ENCODE measurements at places on chromosomes 1 and 21.

GRCh38 chr1:28735961-28736449, 735 bp upstream of the YTHDF2 start:
- DNase-seq = no peak

- DNase-seq = peak; percentile 18
These were observed 25.6 kb downstream of the MIS18A start for GRCh38 chr21:32253215-32253641.

GRCh38 chr1:245245021-245245667, 90.4 kb downstream of the KIF26B start:
- no peak for DNase-seq

DNA sequence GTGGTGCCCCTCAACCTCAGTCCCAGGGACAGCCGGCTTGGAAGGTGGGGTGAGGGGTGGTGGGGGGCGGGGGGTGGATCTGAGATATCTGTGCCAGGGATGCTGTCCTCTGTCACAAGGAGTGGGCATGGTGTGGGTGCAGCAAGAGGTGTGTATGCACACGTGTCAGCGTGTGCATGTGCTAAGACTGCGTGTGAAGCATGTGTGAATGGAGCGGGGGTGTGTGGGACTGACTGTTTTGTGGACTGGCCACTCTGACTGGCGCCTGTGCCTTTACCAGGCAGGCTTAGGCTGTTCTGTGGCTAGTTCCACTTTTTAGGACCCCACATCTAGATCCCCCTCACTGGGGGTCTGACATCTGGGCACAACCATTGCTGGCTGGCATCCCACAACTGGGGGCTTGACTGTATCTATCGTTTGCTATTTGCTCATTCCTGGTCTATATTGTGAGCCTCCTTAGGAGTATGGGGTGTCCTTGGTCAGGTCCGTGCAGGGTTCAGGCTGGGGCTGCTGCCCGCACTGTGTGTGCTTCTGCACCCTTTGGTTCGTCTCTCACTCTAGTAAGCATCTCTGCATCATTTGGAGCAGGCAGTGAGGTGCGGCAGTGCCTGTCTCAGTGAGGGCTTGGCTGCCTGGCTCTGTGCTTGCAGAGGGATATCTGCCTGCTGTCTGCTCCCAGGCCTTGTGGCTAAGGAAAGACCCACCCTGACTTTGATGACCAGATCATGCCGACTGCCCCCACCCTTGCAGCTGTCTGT, 1.9 kb downstream of the AMPD2 start:
- no peak for DNase-seq

DNA sequence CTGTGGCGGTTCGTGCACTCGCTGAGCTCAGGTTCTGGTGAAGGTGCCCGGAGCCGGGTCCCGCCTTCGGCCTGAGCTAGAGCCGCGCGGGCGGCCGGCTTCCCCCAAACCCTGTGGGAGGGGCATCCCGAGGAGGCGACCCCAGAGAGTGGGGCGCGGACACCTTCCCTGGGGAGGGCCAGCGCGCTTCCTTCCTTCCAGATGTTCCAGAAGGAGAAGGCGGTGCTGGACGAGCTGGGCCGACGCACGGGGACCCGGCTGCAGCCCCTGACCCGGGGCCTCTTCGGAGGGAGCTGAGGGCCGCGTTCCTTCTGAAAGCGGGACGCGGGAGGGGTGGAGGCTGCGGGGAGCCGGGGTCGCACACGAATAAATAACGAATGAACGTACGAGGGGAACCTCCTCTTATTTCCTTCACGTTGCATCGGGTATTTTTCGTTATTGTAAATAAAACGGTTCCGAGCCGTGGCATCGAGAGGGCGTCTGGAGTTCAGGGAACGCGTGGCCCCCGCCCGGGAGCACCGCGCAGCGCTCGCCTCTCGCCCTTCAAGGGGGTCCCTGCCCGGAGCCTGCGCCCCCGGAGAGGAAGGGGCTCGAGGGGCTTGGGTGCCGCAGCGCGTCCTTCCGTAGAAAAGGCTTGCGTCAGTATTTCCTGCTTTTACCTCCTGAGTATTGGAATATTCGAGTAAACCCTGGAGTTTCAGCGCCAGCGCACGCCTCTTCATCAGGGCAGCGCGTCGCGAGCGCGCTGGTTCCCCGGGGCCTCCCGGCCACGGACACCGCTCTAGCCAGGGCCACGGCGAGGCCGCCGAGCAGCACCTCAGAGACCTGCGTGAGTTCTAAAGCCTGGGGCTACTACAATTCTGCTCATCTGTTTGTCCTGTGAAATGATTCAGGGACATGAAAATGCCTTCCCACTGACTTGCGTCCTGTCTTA, 11.5 kb downstream of the YBEY start:
- no peak for DNase-seq

- DNase-seq = no peak
These were observed 12.8 kb upstream of the MIXL1 start for GRCh38 chr1:226210571-226211176.

- peak; percentile 83 for DNase-seq
These were observed 160.9 kb upstream of the UBE2U start for GRCh38 chr1:64042331-64043100.

DNA sequence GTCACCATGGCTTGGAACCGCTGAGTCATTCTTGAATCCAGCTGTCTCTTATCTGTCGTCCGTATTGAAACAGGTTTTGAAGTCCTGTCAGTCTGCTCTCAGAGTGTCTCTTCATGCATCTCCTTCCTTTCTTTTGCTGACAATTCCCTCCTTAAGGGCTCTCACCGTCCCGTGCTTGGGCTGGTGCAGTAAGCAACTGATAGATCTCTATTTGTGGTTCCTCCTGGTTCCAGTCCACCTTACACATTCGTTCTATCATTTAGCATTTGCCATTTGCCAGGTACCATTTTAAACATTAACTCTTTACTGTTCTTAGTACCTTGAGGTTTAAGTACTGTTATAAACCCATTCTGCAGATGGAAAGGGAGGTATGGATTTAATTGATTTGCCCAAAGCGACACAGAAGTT, 88.9 kb downstream of the DYRK1A start:
- DNase-seq = no peak
